ENCODE measurements at places on chromosomes 6 and 20. TPM values are rescaled to one million over a fixed set of nuclear protein-coding genes. Genes with fewer than 3 reads are reported as not detected.

- no peak for DNase-seq
Observed at GRCh38 chr6:57256541-57256940, 34.4 kb upstream of the RAB23 start.

SCUBE3 gene
- 4.4 TPM for total RNA-seq

MAP7 gene
- 9.9 TPM for total RNA-seq

DNA sequence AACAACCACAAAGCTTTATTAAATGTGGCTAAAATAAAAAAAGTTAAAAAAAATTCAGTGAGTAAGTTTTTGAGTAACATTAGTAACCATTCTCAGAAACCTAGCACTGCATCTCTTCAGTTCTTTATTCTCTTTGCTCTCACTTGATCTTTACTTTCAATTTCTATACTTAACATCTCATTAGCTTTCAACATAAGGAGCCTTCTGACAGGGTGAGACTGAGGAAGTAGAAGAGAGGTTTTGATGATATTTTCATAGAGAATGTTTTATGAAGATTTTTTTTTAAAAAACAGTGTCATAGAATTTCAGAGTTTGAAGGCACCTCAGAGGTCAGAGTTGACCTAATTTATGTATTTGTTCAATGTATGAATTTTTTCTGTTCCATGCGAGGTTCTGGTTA lies 60.8 kb downstream of the FAM83B start:
- no peak for DNase-seq

DNA sequence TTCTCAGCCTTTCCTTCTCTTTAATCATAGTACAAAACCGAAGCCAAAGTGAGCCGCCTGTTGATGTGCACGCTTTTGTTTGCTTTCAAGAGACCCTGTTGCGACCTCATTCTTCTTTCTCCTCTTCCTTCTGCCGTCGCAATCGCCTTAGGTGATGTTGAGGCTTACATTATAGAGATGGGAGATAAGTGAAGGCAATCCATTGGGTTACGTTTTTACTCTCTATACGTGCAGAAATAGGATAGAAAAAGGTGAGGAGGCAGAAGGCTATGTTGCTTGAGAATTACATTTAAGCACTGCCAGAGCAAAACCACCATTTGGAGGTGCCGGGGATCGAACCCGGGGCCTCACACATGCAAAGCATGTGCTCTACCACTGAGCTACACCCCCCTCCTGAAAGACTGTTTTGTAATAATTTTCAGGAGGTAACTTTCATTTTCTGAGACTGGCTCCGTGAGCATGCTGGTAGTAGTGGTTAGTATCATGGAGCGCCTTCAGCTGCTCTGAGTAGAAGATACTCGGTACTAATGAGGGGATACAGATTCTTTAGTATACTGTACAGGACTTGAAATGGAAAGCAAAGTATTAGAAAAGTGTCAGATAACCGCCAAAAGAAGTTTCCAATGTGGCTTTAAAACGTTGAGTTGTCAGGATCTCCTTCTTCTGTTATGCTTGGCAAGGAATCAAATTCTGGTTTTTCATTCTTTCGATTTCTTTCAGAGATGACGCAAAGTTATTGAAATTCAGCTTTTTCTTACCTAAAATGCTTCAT lies 165.6 kb downstream of the TRIM27 start:
- no peak for DNase-seq

GRCh38 chr6:13517116-13517515 lies 29.7 kb upstream of the GFOD1 start:
- no peak for DNase-seq

ETV7 gene
- total RNA-seq = 0.61 TPM

BEND3 gene
- 3.1 TPM for total RNA-seq

DNA sequence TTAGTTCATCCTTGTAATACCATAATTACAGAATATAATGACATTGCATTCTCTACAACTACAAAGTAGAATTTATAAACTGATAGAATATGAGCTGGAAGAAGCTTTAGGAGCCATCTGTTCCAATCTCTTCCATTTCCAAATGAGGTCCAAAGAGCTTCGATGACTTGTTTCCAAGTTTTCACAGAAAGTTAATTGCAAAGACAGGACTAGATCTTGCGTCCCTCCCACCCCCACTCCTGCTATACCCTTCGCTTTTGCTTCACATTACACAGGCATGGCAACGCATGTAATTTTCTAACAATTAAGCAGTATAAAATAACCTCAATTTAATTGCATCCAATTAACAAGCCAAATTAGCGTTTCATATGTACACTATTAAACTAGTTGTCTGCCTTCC lies 7.0 kb downstream of the HIVEP2 start:
- DNase-seq = no peak

DNA sequence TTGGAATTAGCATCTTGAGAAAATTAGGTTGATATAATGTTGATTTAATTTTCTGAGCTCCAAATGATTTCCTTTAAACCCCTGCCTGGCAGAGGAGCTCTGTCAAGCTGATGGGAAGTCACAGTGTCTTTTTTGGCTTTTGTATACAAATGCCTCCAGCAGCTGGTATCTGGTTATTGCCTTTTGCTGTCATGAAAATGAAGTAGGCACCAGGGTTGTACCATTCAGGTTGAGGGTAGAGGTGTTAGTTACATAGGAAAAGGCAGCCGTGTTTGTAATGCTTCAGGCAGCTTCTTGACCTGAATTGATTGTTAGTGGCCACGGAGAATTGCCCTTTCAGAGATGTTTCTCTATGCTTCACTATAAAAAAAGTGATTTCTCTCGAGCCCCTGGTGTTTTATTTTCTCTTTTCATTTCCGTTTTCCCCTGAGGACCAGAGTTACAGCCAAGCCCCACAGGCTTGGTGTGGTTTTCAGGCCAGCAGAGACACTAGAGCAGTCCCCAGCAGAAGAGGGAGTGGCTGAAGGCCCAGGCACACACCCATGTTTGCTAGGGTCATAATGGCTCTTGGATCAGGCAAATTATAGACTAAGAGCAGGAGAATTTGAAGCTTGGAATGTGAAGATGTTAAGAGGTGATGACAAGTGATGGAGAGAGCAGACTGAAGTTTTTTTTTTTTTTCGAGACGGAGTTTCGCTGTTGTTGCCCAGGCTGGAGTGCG lies 21.6 kb downstream of the CMTR1 start:
- no peak for DNase-seq

GRCh38 chr20:6055161-6055783 lies 1.4 kb upstream of the LRRN4 start:
- DNase-seq = no peak

KCNK15 gene
- total RNA-seq = 0.55 TPM

GRCh38 chr6:122696853-122697252 lies 82.7 kb upstream of the FABP7 start:
- no peak for DNase-seq

DPPA5 gene
- total RNA-seq = not detected

- DNase-seq = no peak
Observed at GRCh38 chr6:145147981-145148749, 587.2 kb downstream of the EPM2A start.

DNA sequence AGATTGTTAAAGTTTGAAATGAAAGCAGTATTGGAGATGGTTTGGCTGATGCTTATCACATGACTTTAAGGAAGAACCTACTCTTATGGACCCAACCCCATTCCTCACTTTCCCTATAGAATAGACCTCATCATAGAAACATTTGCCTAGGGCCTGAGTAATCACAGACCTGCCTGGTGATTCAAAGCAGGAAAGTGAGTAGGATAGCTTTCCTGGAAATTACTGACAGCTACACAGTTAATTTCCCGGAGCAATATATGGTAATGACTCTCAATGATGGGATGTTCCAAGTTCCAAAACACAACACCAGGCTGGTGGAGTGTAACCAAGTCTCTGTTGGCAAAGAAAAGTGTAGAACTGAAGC lies 233.8 kb downstream of the SIM1 start:
- DNase-seq = no peak

GRCh38 chr6:157505912-157506491 lies 125.0 kb downstream of the ZDHHC14 start:
- DNase-seq = no peak

DNA sequence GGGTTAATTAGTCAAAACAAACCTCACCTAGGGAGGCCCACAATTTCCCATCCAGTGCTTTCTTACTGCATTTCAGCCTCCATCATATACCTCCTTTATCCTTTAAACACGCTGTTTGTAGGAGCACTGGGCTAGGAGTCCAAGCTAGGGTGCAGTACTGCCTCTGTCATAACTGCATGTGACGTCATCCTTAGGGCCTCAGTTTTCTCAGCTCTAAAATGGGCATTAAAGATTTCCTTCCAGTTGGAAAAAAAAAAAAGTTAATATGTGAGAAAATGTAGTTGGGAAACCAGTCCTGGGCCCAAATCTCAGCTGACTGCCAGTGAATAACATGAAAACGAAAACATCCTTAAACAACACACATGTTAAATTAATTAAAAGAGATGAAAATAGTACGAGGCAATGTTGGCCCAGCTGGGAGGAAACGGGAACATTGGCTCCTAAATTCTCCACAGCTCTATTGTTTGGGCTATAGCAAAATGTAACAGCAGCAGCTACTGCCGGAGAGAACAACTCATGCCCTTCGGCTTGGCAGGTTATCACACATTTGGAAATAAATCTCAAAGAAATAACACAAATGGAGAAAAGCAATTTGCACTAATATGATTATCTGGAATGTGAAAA lies 79.9 kb upstream of the CCDC167 start:
- DNase-seq = no peak

- DNase-seq = no peak
Observed at GRCh38 chr20:46644160-46644559, 7.1 kb downstream of the SLC13A3 start.

DNA sequence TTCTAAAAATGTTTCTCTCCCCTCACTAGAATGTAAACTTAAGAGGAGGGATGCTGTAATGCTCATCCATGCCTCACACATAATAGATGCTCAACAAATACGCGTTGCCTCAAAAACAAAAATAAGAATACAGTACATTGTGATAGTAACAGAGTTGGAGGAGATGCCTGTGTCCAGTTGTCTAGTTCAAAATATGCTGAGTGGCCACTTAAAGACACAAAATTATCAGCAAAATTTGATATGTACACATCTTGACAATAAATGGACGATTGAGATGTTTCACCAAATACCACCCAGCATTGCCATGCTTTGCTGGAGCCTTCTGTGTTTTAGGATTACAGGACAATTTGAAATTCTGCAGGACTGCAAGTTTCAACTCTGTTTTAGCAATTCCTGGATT lies 7.6 kb upstream of the EXOC2 start:
- DNase-seq = no peak

PROKR2 gene
- 0.66 TPM for total RNA-seq

DNA sequence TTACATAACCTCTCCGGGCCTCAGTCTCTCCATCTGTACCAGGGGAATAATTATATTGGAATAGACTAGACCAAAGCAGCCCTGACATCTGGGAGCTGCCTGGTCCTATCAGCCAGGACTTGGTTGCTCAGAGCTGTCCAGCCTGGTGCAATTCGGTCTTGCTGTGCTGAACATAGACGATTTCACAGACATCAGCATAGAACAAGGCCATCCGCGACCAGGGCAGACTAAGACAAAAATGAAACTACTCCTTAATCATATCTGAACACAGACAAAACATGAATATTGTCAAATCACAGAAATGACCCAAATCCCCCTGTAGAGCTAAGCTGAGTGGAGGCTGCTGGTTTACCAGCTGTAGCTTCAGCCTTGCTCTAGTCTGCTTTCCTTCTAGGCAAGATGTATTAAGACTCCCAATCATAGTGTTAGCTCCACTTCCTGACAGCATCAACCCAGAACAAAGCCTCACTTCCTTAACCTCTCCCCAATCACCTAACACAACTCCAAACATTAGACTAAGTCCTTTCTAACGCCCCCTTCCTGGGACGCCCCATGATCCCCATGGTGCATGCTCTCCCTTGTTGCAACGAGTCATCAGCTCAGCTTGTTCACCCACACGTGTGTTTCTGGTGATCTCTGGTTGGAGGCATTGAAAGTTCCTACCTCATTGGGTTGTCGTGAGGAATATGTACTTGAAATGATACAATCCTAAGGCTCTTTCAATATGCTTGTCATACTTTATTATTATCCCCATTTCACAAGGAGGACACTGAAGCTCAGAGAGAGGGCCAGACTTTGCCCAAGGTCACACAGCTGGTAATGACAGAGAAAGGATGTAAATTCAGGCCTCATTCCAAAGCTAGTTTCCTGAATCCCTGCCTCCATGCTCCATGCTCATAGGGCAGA lies 3.5 kb upstream of the MAPK13 start:
- DNase-seq = no peak

DNA sequence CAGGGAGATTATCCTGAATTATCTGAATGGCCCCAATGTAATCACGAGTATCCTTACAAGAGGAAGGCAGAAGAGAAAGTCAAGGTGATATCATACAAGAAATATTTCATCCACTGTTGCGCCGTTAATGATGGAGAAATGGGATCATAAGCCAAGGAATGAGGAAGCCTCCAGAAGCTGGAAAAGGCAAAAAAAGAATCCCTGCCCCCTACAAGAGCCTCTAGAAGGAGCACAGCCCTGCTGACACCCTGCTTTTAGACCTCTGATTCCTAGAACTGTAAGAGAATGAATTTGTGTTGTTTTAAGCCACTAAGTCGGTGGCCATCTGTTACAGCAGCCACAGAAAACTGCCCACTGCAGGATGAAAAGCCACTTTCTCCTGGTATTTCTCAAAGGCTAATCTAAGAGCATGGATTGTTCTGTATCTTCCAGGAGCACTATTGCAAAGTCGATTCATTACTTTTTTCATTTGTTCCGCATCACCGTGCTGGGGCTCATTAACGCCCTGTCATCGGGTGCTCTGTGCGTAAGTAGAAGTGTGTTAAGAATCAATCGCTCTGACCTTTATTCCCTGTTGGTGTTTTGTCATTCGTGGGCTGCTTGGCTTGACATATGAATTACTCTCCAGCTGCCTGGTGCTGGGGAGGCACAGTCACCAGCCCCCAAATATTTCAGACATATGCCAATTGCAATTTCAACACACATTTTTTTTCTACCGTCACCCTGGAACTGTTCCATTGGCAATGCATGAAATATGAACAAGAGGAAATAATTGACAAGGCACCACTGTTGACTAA lies 117.0 kb downstream of the PCSK2 start:
- no peak for DNase-seq

GRCh38 chr20:7375905-7376304 lies 564.4 kb downstream of the HAO1 start:
- DNase-seq = no peak

ZNF334 gene
- 23.7 TPM for total RNA-seq

FOXA2 gene
- total RNA-seq = 0.83 TPM

DNA sequence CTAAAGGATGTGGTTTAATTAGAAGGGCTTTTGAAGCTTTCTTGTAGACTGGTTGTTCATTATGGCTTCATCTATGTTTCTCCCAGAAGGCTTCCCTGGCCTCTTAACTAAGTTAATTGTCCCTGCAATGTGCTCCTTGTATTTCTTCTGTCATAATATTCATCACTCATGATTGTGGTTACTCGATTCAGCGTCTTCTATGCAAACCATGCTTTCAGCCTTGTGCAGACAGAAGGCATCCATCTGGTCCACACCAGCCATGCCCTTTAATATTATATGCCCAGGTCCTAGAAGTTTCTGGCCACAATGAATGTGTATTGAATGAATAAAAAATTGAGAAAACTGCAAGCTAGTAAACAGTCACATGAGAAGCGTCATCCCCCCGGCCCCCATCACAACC lies 163.2 kb downstream of the KHDC1L start:
- DNase-seq = no peak

RAB44 gene
- total RNA-seq = 0.59 TPM

DNA sequence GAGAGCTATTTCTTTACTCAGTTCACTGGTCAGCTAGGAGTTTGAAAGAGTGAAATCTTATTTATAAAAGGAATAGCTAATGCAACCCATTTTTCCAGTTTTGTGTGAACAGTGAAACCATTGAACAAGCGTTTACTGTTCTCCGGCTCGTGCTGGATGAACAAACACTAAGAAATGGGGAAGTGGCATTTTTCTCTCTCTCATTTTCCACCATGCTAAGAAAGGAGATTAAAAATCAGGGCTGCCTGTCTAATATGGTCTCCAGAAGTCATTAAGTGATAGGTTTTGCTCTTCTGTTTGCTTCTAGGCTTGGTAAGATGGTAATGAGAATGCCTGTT lies 774 bp upstream of the SFT2D1 start:
- no peak for DNase-seq

All from spinal cord (tissue), 10 donors.